ENCODE measurements at places on chromosomes 11 and 22. TPM values are rescaled to one million over a fixed set of nuclear protein-coding genes. Genes with fewer than 3 reads are reported as not detected.

Gene SEC14L3
- total RNA-seq = not detected

GRCh38 chr11:134664447-134665187 lies 252.6 kb upstream of the B3GAT1 start:
- no peak for DNase-seq

Gene CRACR2B
- total RNA-seq = 10.0 TPM

DNA sequence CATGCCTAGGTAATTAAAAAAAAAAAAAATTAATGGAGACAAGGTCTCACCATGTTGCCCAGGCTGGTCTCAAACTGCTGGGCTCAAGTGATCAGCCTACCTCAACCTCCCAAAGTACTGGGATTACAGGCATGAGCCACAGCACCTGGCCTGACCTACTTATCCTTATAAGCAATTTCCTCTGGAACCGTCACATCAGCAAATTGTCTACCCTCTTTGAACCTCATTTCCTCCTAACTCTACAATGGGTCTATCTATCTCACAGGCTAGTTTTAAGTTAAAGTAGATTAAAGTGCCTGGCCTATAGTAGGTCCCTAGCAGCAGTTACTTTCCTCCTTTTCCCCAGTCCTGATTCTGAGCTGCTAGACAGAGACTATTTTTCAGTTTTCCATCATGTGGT lies 43.5 kb downstream of the THAP12 start:
- no peak for DNase-seq

GRCh38 chr11:79864882-79865281 lies 424.1 kb upstream of the TENM4 start:
- no peak for DNase-seq

Gene C11orf42
- total RNA-seq = not detected

GRCh38 chr11:57513452-57513795 lies 2.1 kb downstream of the SLC43A1 start:
- no peak for DNase-seq

DNA sequence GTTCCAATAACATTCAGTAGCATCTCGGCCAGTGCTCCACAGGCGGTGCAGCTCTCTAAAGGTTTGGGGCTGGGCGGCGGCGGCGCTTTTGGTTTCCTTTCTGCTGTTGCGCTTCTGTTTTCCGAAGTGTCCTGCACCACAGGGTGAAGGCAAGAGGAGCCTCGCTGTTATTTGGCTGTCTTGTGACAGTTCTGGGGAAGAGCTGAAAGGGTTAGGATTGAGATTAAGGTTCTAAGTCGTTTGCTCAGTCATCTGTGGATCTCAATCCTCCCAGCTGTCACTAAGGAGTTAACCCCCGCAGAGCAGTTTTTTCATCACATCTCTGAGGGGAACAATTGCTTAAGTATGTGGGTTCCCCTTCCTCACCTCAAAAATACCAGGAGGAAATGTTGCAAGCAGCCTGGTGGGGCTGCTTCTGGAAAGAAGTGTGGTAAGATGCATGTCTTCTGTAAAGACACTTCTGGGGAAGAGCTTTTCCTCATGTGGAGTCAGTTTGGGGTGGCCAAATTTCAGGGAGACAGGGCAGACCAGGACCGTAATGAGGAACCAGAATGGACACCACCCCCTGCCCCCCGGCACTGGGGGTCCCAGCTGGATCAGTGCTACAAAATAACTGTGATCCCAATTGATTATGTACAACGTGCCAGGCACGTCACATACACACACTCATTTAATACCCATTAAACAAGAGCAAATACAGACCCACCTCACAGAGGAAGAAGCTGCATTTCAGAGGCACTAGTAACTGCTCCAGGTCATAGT lies 14.2 kb downstream of the TMEM121B start:
- DNase-seq = no peak

GRCh38 chr11:115349335-115350017 lies 154.7 kb downstream of the CADM1 start:
- DNase-seq = no peak
